WERI-Rb-1 (cell line): ENCODE measurements at places on chromosomes 5 and 9.

DNA sequence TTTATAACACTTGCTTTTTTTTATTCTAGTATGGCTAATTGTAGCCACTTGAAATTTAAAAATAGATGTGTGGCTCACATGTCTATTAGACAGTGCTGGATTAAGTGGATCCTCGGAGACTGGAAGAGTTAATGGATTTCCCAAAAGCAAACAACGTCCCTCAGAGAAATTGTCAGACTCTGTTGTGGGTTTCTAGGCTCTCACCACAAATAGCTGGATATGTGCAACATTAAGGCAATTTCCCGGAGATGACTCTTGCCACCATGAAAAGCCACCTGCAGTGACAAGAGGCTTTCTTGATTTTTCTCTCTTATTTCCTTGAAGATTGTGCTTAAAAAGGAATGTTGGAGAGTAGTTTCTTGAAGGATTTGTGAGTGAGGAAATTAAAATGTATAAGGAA is 43.2 kb downstream of the TMEM167A start:
- DNase-seq = no peak

DNA sequence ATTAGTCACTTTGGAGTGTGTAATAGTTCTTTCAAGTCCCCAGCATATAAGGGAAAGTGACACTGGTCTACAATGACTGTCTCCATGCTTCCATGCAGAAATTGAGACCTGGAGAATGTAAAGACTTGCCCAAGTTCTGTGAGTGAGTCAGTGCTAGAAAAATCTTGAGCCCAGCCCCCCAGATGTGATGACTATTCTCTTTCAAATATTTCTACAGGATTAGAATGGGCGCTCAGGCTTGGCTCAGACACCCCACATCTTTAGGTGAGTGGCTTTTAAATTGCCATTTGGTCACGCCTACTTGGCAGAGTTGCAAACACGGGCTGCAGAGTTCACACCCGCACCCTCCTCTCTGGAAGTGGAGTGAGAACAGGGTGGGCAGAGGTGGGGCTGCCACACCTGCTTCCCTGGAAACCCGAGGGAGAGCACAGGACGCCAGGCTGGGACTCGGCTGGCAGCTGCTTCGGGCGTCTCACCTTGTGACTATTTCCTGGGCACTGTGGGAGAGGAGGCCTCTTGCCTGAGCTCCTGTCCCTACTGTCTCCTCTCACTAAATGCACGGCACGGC is 37.6 kb downstream of the ROPN1L start:
- DNase-seq = no peak

GRCh38 chr5:98144710-98145109 is 628.8 kb upstream of the RGMB start:
- DNase-seq = no peak

DNA sequence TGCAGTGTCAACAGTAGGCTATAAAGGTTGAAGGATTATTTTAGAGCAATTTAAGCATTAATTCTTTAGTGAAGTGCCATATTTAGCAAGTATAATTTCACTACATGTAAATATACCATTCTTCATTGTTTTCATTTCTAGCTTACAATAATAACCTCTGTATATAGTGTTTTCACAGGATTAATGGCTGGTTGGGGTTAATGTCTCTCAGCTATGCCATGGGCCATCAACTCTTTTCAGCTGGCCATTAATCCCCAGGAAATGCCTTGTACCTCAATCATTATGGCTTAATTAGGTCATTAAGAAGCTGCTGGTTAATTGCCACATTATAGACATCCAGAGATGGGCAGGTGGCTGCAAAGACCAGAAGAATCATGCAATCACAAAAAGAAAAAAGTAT is 715.1 kb downstream of the MAT2B start:
- DNase-seq = no peak

GRCh38 chr5:141806626-141807025 is 71.6 kb downstream of the PCDH1 start:
- DNase-seq = no peak

DNA sequence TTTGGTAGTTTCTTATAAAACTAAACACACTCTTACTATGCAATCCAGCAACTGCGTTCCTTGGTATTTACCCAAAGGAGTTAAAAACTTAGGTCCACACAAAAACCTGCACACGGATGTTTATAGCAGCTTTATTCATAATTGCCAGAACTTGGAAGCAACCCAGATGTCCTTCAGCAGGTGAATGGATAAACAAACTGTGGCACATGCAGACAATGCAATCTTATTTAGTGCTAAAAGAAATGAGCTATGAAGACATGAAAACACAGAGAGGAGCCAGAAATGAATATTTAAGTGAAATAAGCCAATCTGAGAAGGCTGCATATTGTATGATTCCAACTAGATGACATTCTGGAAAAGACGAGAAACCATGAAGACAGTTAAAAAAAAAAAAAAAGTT is 10.7 kb downstream of the WNK2 start:
- DNase-seq = no peak

- no peak for DNase-seq
Measured at GRCh38 chr5:155554500-155554899, 540.9 kb downstream of the KIF4B start.

- DNase-seq = no peak
Measured at GRCh38 chr5:149212198-149212951, 59.3 kb upstream of the AFAP1L1 start.

DNA sequence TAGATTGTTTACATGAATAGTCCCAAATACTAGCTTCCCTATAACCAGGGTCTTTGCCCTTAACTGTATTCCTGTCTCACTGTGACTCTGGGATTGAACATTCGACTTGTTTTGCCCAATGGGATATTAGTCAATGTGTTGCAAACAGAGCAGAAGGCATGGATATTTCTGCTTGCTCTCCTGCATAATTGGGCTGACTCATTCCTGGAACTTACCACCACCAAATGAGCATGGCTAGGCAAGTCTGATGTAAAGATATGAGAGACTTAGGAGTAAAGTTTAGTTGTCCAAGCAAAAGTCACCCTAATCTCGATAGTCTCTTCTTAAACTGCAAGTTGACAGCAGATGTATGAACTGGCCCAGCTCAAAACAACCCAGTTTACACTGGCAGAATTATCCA is 273.5 kb upstream of the CCNG1 start:
- DNase-seq = no peak

GRCh38 chr5:109421956-109422355 is 12.2 kb upstream of the PJA2 start:
- DNase-seq = no peak

GRCh38 chr5:148457183-148457620 is 73.4 kb downstream of the FBXO38 start:
- peak; percentile 20 for DNase-seq

DNA sequence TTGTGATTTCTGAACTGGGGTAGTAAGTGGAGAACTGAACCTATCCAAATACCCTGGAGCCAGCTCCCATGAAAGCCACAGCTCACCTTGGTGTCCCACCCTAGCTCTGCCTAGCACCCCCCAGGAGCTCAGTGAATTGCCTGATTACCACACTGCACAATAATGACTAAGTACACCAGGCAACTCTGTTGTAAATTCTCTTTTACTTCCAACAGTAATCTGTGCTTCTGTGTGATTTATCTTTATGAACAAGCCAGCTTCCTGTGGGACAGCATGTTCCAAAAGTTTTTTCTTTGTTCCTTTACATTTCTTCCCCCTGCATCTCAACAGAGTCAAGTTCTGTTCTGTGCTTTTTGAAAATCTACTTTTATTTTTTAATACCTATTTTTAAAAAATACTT is 22.1 kb upstream of the GRPEL2 start:
- no peak for DNase-seq

DNA sequence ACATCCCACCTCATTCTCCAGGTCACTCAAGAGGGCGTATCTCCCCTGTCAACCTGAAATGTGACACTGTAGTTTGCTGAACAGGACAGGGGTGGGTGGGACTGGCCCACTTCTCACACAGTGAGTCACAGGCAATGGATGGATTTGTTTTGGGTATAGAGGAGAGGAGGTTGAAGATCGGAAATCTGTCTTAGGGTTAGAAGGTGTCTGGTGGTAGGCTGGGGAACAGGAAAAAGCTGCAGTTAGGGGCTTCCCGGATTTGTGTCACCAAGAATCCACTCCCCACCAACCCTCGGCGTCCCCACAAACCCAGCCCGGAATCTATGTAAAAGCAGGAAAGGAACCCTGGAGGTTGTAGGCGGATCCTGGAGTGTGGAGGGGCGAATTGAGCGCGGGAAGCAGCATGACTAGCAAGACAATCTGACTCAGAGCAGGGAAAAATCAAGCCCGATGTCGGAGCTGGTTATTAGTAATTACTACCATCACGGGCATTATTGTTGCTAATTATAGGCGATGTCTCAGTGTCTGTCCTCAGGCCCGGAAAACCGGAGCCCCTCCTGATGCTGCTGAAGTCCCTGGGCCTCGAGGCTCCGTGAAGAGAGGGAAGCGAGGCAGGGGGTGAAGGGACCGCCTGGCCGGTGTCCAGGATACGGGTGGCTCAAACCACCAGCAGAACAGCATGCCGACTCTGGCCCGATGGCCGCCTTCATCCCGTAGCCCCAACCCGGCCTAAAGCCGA is 1.7 kb upstream of the IRX1 start:
- no peak for DNase-seq

DNA sequence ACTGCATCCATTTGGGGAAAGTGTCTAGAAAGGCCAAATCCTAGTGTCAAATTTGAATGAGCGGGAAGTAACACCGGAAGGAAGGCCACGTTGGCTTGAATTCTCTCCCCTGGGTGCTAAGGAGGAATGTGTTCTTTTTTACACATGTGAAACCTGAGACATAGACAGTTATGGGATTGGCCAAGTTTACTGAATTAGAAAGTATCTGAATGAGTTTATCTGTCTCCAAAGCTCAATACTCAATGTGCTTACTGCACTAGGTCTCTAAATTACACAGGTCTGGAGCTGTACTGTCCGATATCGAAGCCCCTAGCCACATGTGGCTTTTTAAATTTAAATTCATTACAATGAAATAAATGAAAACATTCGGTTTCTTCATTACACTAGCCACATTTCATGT is 6.0 kb downstream of the DMRT1 start:
- no peak for DNase-seq

GRCh38 chr5:75701856-75702255 is 15.4 kb downstream of the POC5 start:
- no peak for DNase-seq

- DNase-seq = no peak
Measured at GRCh38 chr5:170429014-170429413, 39.8 kb upstream of the KCNMB1 start.

DNA sequence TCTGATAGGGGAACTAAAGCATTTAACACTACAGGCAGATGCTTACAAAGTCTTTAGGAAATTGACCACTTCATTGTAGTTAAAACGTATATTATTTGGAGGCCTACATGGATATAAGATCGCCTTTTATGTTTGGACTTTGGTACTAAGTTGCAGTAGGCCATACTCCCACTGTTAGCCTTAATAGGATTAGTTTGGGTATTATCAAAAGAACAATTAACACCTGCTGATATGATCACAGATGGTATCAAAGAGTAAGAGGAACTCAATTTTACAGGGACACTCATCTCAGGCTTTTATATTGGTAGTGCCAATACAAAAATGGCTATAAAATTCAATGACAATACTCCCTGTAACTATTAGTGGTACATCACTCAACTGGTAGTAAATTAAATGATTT is 1183.0 kb downstream of the MAT2B start:
- DNase-seq = no peak

- no peak for DNase-seq
Measured at GRCh38 chr9:137899551-137900360, 22.2 kb downstream of the CACNA1B start.

DNA sequence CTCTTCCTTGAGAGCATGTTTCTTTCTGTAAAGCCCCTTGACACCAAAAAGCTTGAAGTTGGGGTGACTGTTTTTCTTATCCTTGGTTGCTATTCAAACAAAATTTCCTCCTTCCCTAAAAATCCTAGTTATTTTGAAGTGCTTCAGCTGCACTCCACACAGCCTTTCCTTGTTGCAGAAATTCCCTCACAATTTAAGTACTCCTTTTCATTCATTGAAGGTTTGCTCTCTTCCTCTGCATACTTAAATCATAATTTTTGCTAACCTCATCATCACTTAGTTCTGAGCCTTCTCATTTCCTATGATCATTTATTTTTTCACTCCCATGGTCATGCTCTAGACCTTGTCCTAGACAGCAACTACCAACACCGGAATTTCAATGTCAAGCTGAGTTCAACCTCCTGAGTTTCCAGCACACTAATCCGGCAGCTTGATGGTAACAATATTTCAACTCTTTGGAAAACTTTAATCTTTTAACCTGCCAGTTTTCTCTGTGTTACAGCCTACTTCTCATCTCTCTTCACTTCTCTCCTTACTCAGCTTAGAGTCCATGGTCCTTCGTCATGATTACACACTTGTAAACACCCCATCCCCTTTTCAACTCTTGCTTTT is 78.7 kb upstream of the ACTBL2 start:
- no peak for DNase-seq

- DNase-seq = no peak
Measured at GRCh38 chr9:119195521-119195920, 173.7 kb downstream of the BRINP1 start.

DNA sequence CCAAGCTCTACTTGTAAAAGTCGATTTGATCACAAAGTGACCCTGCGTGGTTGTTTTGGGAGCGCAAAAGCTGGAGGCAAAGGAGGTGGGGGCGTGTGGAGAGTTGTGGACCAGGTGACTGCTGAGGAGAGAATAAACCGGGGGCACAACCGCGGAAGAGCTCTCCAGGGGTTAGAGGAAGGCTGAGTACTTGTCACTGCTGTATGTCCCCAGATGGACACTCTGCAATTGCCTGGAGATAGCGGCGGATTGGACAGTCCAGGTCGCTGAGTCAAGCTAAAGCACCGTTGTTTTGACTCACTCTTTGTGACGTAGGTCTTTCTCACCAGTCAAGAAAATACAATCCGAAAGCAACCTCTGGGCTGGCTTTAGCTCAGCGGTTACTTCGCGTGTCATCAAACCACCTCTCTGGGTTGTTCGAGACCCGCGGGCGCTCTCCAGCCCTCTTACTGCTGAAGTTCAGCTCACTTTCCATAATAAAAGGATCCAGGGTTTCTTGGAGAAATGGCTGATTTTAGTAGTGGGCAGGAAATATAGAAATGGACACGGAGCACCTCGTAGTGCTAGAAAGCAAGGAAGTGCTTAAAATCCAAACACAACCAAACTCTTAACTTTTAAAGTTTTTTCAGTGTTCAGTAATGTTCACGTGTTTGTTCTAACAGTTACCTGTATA is 25.7 kb downstream of the ZMAT2 start:
- no peak for DNase-seq

DNA sequence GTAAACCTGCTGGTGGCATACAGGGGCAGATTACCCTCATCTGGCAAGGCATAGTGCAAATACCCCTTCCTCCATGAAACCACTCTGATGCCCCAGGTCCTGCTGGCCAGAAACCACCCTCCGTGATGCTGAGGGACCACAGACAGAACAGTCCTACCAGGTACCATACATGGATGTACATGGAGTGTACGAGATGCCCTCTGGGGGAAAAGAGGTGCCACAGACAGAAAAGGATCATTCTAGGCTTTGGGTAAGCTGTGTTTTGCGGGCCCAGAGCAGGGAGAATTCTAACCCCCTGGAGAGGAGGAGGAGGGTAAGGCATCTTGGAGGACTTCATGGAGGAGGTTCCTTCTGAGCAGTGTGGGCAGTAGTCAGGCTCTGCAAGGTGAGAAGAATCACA is 68.3 kb downstream of the GABBR2 start:
- no peak for DNase-seq

- no peak for DNase-seq
Measured at GRCh38 chr9:99389087-99390033, 167.3 kb downstream of the SEC61B start.
